ENCODE measurements at places on chromosomes 2 and 18.

- no peak for DNase-seq
These were observed 14.6 kb downstream of the ZEB2 start for GRCh38 chr2:144505245-144505831.

- DNase-seq = no peak
These were observed 26.4 kb upstream of the COPS8 start for GRCh38 chr2:237059155-237059875.

DNA sequence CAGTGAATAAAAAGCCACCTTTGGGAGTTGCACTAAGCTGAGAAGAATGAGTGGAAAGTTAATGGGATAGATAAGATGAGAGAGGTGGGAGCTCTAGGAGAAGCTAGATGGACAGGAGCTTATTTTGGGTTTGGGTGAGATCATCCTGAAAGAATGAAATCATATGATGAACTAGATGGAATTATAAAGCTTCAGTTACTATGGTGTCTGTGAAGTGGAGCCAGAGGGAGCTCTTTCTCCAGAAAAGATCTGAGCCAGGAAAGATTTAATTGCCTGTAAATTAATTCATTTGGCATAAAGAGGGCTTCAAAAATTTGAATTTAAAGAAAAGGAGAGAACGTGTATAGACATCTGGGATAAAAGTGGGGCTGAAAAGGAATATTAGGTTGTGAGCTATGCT is 10.3 kb downstream of the DNAH6 start:
- no peak for DNase-seq

DNA sequence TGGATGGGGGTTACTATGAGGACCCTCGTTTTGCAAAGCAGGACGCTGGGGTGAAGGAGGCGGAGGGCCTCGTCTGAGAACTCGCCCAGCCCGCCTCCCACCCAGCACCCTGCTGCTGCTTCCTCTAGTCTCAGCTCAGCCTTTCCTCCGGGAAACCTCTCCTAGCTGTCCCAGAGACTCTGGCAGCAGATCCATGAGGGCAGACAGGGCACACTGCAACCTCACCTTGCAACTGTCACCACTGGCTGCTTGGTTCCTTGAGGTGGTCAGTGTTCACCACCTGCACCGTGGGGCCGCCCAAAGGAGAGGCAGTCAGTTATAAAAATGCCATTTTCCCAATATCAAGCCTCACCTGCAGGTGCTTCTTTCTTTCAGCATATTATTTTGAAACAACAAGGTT is 45.6 kb downstream of the PARD6G start:
- no peak for DNase-seq

GRCh38 chr2:50547521-50547920 is 484.4 kb downstream of the NRXN1 start:
- DNase-seq = no peak

DNA sequence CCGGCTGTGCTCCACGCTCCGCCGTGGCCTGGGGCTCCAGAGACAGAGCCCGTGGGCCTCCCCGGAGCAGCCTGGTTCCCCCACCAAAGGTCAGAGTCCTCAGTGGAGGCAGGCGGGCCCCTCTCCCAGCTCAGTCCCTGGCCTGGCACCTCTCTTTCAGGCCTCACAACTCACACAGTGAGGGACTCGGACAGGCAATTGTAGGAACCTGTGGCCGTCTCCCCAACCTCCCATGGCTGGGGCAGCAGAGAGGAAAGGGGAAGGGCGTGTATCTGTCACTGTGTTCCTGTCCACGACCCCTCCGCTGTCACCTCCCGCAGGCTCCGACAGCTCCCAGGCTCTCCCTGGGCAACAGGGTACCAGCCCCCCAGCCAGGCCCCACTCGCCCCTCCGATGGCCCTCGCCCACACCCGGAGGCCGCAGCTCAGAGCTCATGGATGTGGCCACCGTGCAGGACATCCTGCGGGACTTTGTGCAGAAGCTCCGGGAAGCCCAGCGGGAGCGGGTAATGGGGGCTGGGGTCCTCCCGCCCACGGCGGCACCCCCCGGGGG is 32.4 kb upstream of the SNED1 start:
- no peak for DNase-seq
